CD4-positive, alpha-beta T cell (primary cell): ENCODE measurements at places on chromosomes 7 and 10. TPM values are rescaled to one million over a fixed set of nuclear protein-coding genes. Genes with fewer than 3 reads are reported as not detected.
A peak's percentile ranks its signal among the peaks of the same experiment; 100 is the strongest.

Gene PIP
- total RNA-seq = not detected

Gene FAM25G
- not detected for total RNA-seq

Gene TCTN3
- 18.6 TPM for total RNA-seq

Gene TMEM176A
- total RNA-seq = not detected

Gene HOXA1
- total RNA-seq = 0.14 TPM

Gene MYL10
- not detected for total RNA-seq

Gene FAM20C
- total RNA-seq = 1.3 TPM

Gene NFE2L3
- total RNA-seq = 0.93 TPM

Gene EEF1AKMT2
- total RNA-seq = 16.7 TPM

GRCh38 chr7:24290004-24290641 is 6.1 kb downstream of the NPY start:
- peaks cover 5% of the 10 kb centered on the region for H3K4me1 ChIP-seq
- H3K4me3 ChIP-seq = no peak overlapping the region
- H3K27ac ChIP-seq = no peak overlapping the region
- DNase-seq = peak; percentile 9
- peaks cover 17% of the 10 kb centered on the region for H3K27me3 ChIP-seq

DNA sequence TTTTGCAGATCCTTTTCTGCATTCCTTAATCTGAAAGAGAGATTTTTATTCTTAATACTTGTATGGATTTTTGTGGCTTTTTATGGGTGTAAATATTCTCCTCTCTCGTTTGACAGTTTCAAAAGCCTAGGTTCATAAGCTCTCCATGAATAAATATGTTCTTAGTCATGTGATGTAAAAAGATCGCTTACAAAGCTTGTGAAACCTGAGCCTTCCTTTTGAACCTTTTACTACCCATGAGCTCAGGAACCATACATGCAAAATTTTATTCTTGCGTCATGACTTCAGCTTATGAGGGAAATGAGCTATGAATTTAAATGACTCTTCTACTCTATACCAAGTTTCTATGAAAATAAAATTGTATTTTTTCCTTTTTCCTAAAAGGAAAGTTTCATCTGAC is 98.7 kb downstream of the POLL start:
- DNase-seq = no peak
- no peaks in the 10 kb centered on the region for H3K27me3 ChIP-seq
- no peaks in the 10 kb centered on the region for H3K36me3 ChIP-seq
- no peak overlapping the region for H3K4me3 ChIP-seq

- no peaks in the 10 kb centered on the region for H3K27me3 ChIP-seq
- H3K36me3 ChIP-seq = no peaks in the 10 kb centered on the region
- no peaks in the 10 kb centered on the region for H3K4me1 ChIP-seq
- no peak for DNase-seq
- no peak overlapping the region for H3K27ac ChIP-seq
- no peak overlapping the region for H3K4me3 ChIP-seq
These were observed 359.9 kb downstream of the GLRX3 start for GRCh38 chr10:130495891-130496636.

DNA sequence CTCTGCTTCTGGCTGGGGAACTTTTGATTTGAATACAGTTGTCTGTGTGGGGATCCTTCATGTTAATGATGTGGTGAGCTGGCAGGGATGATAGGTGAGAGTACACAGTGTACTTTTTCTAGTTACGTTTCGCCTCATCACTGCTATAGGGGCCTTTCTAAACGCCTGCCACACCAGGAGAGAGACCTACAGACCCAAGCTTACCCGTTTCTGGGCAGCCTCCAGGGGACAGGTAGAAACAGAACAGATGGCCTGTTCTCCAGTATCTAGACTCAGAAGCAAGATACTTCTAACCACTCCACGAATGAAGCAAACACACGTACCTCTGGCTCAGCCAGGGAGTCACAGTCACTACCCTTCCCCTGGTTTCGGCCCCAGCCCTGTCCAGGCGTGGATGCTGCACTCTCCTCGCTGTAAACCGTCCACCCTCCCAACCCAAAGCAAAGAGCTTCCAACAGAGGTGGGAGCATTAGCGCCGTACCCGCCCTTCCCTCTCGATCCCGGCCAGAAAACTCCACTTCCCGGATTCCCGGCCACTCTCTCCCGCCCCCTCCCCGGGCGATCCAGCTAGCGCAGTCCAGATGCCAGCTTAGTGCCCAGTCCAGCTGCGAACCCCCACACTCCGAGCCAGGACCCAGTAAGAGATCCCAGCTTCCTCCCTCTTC is 1.2 kb downstream of the CCDC6 start:
- no peaks in the 10 kb centered on the region for H3K27me3 ChIP-seq
- peaks cover 3% of the 10 kb centered on the region for H3K36me3 ChIP-seq
- peak overlapping the region; percentile 83 for H3K27ac ChIP-seq
- H3K4me1 ChIP-seq = peaks cover 39% of the 10 kb centered on the region
- peak overlapping the region; percentile 86 for H3K4me3 ChIP-seq
- DNase-seq = no peak

DNA sequence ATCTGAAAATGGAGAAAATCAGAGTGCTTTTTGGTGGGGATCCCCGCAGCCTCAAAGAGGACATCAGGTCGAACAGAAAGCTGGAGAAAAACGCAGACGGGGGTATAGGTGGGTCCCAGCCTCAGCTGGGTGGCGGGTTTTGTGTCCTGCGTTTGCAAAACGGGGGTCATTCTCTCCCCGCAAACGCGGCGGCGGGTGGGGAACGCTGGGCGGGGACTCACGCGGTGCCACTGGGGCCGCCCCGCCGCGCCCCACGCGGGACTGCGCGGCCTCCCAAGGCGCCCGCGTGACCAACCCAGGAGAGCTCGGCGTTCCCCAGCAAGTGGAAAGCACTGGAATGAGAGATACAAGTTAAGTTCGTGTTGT is 806 bp upstream of the VIPR2 start:
- peak; percentile 12 for DNase-seq
- peaks cover 15% of the 10 kb centered on the region for H3K4me1 ChIP-seq
- peaks cover 38% of the 10 kb centered on the region for H3K27me3 ChIP-seq
- H3K36me3 ChIP-seq = no peaks in the 10 kb centered on the region
- H3K27ac ChIP-seq = no peak overlapping the region

DNA sequence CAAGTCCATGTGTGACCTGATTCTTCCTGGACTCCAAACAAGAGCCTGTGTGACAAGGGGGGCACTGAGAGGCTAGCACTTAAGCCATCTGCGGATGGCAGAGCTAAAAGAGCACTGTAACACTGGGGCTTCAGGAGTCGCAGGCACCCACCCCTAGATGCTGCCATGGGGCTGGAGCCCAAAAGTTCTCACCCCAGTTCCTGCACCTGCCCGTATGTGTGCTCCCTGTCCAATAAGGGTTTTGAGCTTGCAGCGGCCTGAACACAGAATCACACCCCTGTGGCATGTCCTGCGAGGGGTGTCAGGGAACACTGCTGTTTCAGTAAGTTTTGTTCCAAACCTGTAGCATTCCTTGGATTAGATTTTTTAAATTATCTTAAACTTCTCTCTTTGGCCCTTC is 53.2 kb upstream of the GPR37 start:
- no peaks in the 10 kb centered on the region for H3K27me3 ChIP-seq
- peaks cover 13% of the 10 kb centered on the region for H3K36me3 ChIP-seq
- H3K27ac ChIP-seq = no peak overlapping the region

DNA sequence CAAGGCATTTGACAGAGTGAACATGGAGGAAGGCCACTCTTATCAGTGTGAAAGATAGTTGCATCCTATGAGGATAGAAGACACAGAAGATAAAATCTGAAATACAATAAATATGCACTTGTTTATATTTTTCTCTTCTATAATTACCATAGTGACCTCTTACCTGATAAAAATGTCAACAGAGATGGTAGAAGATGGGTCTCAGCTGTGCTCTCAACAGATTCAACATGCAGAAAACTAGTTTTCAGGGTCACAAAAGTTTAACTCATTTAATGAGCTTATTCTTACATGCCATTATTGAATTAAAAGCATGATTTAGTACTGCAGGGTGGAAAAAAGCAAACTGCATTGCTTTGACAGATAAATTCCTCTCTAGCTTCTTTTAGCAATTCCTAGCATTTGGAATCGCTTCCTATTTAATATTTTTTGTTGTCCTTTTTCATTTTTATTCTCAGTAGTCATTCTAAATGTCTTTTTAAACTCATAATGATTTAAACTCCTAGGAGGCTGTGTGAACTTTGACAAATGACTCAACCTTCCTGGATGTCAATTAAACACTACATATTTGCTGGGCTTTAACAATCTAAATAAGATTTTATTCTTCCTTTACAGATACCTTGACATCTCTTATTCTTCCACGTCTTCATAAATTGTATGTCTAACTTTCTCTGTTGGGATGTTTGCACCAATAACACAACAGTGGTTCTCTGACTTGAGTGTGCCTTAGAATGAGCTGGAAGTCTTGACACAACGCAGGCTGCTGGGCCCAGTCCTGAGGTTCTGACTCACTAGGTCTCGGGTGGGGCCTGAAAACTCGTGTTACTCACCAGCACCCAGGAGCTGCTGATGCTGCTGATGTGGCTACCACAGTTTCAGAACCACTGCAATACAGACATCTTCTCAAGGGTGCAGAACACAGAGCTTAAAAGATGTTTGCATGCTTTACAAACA is 565.5 kb upstream of the IGFBP3 start:
- no peaks in the 10 kb centered on the region for H3K4me1 ChIP-seq
- no peak overlapping the region for H3K27ac ChIP-seq
- no peaks in the 10 kb centered on the region for H3K36me3 ChIP-seq

GRCh38 chr7:106862317-106863089 is 2.6 kb upstream of the PIK3CG start:
- no peak for DNase-seq
- H3K4me1 ChIP-seq = peaks cover 43% of the 10 kb centered on the region
- H3K27ac ChIP-seq = no peak overlapping the region
- H3K4me3 ChIP-seq = no peak overlapping the region
- H3K27me3 ChIP-seq = no peaks in the 10 kb centered on the region

DNA sequence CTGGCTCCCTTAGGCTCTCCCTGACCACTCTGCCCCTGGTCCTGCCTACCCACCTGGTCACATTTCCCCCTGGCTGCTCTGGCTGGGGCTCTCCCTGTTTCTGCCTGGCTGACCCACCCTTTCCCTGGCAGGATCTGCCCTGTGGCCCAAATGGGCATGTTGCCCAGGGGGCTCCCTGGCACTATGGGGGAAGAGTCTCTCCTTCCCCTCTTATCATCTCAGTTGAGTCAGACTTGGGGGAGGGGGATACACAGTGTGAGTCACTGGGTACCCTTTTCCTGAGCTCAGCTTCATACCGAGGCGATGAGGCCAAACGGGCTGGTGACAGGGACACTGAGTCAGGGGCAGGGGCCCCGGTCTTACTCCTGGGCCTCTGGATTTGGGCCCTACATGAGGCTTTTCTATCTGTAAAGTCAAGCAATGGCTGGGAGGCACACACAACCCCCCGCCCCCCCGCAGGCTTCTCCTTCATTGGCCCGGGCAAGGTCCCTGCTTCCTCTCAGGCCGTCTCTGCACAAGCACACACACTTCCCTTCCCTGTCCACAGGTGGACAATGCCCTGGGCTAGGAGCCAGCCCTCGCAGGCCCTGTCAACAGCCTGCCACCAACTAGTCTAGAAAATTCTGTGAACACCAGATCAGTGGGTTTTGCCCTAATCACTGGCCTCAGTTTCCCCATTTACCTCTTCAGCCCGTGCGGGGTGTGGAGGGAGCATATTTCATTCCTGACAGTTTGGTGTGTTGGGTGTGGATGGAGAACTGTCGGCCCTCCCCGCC is 627 bp upstream of the FLNC start:
- H3K27ac ChIP-seq = no peak overlapping the region
- no peak for DNase-seq
- peaks cover 55% of the 10 kb centered on the region for H3K27me3 ChIP-seq
- H3K4me1 ChIP-seq = peaks cover 26% of the 10 kb centered on the region

DNA sequence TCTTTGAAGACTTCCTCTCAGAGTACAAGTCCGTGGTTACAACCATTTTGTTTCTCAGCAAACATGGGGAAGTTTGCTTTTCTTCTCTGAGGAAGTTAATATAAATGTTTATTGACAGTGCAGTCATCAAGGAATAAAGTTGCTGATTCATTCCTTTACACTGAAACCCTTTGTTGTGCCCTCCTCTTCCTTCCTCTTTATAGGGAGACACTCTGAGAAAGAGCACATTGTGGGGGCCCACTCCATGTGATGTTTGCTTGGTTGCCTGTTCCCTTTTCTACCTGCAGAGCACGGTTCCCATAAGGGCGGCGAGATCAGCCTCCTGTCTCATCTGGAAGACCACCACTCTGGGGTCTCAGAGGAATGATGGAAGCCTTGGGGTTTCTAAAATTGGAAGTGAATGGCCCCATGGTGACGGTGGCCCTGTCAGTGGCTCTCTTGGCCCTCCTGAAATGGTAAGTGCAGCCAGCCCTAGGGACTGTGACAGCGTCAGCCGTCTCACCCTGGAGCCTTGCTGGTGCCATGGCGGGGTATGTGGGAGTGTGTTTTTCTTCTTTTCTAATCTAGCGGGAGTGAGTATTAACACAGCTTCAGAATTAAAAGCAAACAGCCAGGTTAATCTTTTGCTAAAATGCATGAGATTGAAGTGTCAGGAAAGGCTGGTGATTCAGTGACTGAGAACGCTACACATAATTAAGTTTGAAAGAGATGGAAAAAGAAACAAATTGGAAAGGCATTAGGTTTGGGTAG is at the start of gene TBXAS1:
TSS of gene TBXAS1 (plus strand) at position 240 of the 750 bp plus-strand sequence. CDS start at position 367, 127 bp downstream.
- H3K27ac ChIP-seq = peak within 1 kb of the TSS; percentile 74
- H3K4me1 ChIP-seq = peaks cover 22% of the 10 kb centered on the region
- no peaks in the 10 kb centered on the region for H3K36me3 ChIP-seq
- peak within 1 kb of the TSS; percentile 49 for H3K4me3 ChIP-seq

- DNase-seq = no peak
- no peaks in the 10 kb centered on the region for H3K36me3 ChIP-seq
- H3K4me1 ChIP-seq = no peaks in the 10 kb centered on the region
These were observed 31.6 kb upstream of the ETV1 start for GRCh38 chr7:14021069-14021468.

DNA sequence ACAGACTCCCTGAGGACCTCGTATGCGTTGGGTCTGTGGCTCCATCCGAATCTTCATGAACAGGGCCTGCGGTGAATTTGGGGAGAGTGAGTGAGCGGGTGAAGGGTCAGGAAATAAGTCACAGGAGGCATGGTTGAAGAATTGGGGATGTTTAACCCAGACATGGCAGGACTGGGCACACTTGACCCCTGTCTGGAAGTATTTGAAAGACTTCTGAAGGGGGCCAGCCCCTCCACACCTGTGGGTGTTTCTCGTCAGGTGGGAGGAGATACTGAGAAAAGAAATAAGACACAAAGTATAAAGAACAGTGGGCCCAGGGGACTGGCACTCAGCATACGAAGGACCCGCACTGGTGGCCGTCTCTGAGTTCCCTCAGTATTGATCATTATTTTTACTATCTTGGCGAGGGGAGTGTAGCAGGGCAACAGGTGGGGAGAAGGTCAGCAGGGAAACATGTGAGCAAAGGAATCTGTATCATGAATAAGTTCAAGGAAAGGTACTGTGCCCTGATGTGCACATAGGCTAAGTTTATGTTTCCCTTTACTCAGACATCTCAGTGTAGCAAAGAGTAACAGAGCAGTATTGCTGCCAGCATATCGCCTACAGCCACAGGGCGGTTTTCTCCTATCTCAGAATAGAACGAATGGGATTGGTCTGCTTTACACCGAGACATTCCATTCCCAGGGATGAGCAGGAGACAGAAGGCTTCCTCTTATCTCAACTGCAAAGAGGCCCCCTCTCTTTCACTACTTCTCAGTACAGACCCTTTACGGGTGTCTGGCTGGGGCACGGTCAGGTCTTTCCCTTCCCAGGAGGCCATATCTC is 38.2 kb upstream of the PFKFB3 start:
- DNase-seq = no peak
- peak overlapping the region; percentile 71 for H3K4me3 ChIP-seq
- H3K36me3 ChIP-seq = peaks cover 18% of the 10 kb centered on the region
- H3K27ac ChIP-seq = peak overlapping the region; percentile 91
- no peaks in the 10 kb centered on the region for H3K27me3 ChIP-seq
- peaks cover 51% of the 10 kb centered on the region for H3K4me1 ChIP-seq
